Endodermal cell (in vitro differentiated cells): ENCODE measurements at places on chromosomes 12 and 14. TPM values are rescaled to one million over a fixed set of nuclear protein-coding genes. Genes with fewer than 3 reads are reported as not detected.

ANAPC7 gene
- total RNA-seq, result 37.4 to 100 TPM (median 87.4 TPM) in 3 replicates

CHMP4A gene
- total RNA-seq, result 44.3 to 47.9 TPM (median 47.5 TPM) in 3 replicates

OLR1 gene
- total RNA-seq, result 0.22 and 0.43 TPM in 2 replicates

RD3L gene
- not detected in 2 replicates for total RNA-seq

STK38L gene
- 27.3 to 34.8 TPM (median 33.2 TPM) in 3 replicates for total RNA-seq

TMPO gene
- 95.3 to 209 TPM (median 203 TPM) in 3 replicates for total RNA-seq
